ENCODE measurements at places on chromosomes 3 and 15. TPM values are rescaled to one million over a fixed set of nuclear protein-coding genes. Genes with fewer than 3 reads are reported as not detected.

DNA sequence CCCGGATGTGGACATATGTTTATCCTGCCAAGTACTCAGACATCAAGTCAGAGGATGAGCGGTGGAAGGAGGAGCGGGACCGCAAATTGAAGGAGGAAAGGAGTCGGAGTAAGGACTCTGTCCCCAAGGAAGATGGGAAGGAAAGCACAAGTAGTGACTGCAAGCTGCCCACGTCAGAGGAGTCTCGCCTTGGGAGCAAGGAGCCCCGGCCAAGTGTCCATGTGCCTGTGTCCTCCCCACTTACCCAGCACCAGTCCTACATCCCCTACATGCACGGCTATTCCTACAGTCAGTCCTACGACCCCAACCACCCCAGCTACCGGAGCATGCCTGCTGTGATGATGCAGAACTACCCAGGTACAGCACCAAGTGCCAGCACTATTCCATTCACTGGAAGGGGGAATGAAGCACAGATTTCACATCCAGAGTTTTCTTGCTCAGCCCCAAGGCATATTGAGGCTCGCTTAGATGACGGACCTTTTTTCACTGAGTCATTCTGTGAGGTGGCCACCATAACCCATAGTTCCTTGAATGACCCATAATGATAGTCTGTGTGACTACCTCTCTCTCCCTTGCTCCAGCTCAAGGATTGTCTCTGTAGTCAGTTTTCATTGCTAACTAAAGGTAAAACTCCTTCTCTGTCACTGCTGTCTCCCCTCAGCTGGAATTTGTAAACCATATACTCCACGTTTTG lies 97.1 kb downstream of the RBPMS2 start:
- DNase-seq: no peak

Gene TRIM69
- 15.7 TPM for total RNA-seq

Gene DNAJA4
- 39.6 TPM for total RNA-seq

- no peak for DNase-seq
Observed at GRCh38 chr3:128563439-128563838, 70.4 kb upstream of the GATA2 start.

GRCh38 chr15:85408270-85408746 lies 27.9 kb downstream of the AKAP13 start:
- no peak for DNase-seq

All from left colon (tissue), 2 donors.